ENCODE measurements at places on chromosomes 16 and 17. TPM values are rescaled to one million over a fixed set of nuclear protein-coding genes. Genes with fewer than 3 reads are reported as not detected.

SDK2 gene
- total RNA-seq = 0.46 TPM

ABCC1 gene
- 4.9 TPM for total RNA-seq

TBC1D28 gene
- total RNA-seq = not detected

ESRP2 gene
- total RNA-seq = 44.8 TPM

DNA sequence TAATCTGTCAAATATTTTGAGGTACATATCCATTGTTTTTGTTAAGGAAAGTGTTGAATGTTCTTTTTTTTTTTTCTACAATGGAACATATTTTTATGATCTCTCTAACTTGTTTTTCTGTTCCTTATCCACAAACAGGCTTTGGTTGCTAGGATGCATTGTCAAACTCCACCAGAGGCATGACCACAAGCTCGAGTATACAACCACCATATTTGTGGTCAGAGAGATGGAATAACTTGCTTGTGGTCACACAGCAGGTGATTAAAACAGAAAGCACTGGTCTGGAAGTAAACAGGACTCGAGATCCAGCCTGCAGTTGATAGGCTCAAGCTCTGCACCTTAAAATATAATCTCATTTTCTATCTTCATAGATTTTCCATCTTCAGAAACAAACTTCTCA lies 105.8 kb upstream of the ADAMTS18 start:
- H3K27ac ChIP-seq = no peak overlapping the region
- no peak overlapping the region for H3K4me3 ChIP-seq
- H3K36me3 ChIP-seq = no peaks in the 10 kb centered on the region
- DNase-seq = no peak
- H3K27me3 ChIP-seq = no peaks in the 10 kb centered on the region

DNA sequence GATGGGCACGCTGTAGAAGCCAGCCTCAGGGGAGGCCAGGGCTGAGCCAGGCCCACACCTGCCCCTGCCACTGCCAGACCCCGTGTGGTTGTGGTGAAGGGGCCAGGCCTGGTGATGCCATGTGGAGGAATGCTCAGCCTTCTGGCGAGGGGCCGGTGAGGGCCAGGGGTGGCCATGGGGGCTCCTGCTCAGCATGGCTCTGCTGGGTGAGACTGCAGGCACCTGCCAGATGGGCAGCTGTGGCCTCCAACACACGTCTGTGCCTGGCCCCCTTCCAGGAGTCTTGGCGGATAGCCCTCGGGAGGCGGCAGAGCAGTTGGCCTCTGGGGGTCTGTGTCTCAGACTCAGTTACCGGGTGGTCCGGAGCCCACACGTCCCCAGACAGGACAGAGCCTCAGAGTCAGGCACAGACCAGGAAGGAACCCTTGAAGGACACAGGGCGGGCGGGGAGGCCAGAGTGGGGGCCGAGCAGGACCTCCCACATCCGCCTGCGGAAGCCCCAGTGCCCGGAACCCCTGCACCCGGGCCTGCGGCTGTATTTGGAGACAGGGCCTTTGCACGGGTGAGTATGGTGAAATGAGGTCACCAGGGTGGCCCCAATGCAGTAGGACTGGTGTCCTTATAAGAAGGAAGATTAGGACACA lies 22.5 kb upstream of the CHMP6 start:
- no peak for DNase-seq
- no peak overlapping the region for H3K4me3 ChIP-seq
- no peaks in the 10 kb centered on the region for H3K36me3 ChIP-seq
- no peaks in the 10 kb centered on the region for H3K4me1 ChIP-seq
- H3K27me3 ChIP-seq = no peaks in the 10 kb centered on the region

GRCh38 chr16:48212033-48212432 lies 32.1 kb upstream of the LONP2 start:
- no peaks in the 10 kb centered on the region for H3K27me3 ChIP-seq
- peaks cover 14% of the 10 kb centered on the region for H3K4me1 ChIP-seq
- H3K4me3 ChIP-seq = no peak overlapping the region
- H3K36me3 ChIP-seq = no peaks in the 10 kb centered on the region

- no peaks in the 10 kb centered on the region for H3K4me1 ChIP-seq
- H3K4me3 ChIP-seq = peak overlapping the region; percentile 32
- no peak overlapping the region for H3K27ac ChIP-seq
- DNase-seq = no peak
Measured at GRCh38 chr17:62626719-62627218, 701 bp upstream of the MRC2 start.

DNA sequence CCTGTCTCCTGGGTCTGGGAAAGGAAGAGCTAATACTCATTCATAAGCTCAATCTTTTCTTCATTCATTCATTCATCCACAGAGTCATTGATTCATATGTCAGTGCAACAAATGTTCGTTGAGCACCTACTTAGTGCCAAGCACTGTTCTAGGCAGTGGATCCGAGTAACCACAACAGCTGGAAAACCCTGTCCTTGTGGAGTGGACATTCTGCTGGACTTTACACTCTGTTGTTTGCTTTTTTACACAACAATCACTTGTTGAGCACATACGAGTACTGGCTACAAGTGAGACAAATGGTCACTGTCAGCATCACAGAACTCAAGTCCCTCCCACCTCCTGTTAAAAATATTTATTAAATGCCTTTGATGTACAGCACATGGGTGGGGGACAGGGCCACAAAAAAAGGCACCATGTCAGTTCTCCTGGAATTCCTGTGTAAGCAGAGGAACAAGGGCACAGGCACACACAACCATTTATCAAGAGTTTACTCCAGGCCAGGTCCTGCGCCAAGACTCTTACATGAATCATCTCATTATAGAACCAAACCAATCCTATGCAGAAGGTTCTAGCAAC lies 46.9 kb downstream of the TEKT5 start:
- DNase-seq = no peak
- H3K27ac ChIP-seq = peak overlapping the region; percentile 81
- no peak overlapping the region for H3K4me3 ChIP-seq
- H3K27me3 ChIP-seq = no peaks in the 10 kb centered on the region

DNA sequence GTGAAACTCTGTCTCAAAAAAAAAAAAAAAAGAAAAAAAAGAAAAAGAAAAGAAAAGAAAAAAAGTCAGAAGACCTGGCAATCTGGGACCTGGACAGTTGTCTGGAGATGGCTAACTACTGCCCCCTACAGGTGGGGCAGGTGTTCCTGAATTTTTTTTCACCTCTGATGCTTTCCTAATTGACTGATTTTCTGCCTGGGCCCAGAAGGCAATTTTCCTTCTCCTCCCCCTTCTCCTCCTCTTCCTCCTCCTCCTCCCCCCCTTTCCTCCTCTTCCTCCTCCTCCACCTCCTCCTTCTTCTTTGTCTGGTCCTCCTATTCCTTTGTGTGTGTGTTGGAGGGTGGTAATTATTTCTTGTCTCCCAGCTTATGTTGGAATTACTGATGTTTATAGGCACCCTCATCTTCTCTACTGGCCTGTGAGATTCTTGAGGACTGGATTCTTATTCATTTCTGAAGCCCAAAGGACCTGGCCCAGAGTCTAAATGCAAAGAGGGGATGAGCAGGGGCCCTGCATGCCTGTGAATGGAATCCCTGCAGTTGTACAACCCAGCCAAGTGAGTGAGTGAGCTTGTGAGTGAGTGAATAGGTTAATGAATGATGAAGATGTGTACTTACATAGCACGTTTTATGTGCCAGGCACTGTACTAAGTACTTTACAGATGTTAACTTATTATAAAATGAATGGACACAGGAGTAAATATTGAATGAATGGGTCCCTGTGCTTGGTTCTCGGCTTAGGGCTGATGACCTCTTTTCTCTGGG lies 26.9 kb downstream of the IRX5 start:
- no peaks in the 10 kb centered on the region for H3K36me3 ChIP-seq
- no peaks in the 10 kb centered on the region for H3K27me3 ChIP-seq
- DNase-seq = no peak
- H3K4me1 ChIP-seq = no peaks in the 10 kb centered on the region
- H3K27ac ChIP-seq = no peak overlapping the region

DNA sequence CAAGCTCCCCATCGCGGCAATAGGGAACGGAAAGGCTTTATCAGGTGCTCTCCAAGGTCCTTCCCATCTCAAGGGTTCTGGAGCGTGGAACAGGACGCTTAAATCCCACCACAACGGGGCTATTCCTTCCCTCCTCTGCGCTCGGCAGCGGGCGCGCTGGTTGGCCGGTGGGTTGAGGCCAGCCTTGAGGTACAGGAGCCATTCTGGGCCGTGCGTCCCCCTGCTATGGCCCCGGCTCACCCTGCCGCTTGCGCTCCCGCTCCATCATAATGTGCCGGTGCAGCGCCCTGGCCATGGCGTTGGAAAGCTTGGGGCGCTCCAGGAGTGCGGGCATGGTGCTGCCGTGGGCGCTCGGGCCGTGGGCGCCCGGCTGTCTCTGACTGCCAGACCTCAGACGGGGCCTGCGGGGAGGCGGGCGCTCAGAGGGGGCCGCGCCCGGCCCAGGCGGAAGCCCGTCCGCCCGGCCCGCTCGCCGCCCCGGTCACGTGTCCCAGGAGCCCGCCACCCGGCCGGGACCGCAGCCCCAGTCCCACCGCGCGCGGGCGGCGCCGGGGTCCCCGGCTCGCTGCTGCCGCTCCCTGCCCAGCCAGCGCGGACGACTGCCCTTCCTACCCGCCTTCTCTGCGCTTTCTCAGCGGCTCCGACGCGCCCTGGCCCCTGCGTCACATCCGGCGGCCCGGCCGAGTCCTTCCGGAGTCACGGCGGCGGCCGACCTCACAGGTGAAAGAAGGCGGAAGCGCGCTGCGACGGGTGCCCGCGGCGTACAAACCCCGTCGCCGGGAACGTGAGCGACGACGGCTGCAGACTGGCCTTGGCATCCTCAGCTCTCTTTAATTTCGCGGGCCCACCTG lies at the start of gene GPS2:
Gene GPS2, minus strand, starts transcription at position 642 of the 851 bp plus-strand sequence. Its CDS starts 308 bp downstream, at position 334.
- peak within 1 kb of the TSS; percentile 91 for H3K27ac ChIP-seq
- peak; percentile 96 for DNase-seq
- H3K4me1 ChIP-seq = peaks cover 11% of the 10 kb centered on the region
- peaks cover 53% of the 10 kb centered on the region for H3K36me3 ChIP-seq
- H3K27me3 ChIP-seq = no peaks in the 10 kb centered on the region

DNA sequence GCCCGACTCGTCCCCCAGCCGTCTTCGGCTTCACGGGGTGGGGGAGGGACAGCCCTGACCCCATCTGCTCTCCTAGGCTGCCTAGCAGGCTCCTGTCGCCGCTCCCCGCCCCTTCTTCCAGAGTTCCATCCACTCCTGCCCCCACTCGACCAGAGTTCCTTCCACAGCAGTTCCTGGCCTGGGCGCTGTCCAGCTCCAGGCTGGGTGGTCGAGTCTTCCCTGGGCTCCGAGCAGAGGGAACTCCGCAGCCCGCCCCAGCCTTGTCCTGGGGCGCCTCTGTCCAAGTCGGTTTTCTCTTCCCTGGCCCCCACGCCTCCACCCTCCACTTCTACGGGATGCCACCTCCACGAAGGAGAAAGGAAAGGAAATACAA lies 1.4 kb downstream of the PYY start:
- H3K27ac ChIP-seq = no peak overlapping the region
- no peak for DNase-seq
- no peaks in the 10 kb centered on the region for H3K36me3 ChIP-seq
- H3K4me3 ChIP-seq = no peak overlapping the region
- H3K4me1 ChIP-seq = no peaks in the 10 kb centered on the region

DNA sequence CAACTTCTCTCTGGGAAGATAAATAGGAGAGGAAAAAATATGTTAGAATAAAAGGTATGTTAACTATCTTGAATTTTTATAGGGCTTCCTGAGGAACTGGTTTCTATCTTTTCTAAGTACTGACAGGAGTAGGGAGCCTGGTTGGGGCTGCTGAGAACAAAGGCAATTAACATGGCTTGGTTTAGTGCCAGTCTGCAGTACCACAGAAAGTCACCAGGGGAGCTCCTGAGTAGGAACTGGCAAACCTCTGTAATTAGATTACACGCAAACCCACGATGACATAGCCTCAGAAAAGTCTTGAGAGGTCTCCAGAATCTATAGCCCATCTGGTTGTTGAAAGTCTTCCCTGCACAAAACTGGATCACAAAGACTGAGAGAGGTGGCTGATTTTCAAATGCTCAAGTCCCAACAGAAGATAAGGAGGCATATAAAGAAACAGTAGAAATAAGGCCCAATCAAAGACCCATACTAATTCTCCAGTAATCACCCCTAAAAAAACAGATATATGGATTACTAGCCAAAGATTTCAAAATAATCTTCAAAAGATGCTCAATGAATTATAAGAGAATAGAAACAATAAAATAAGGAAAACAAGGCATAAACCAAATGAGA lies 11.7 kb upstream of the CNTNAP4 start:
- no peaks in the 10 kb centered on the region for H3K27me3 ChIP-seq
- H3K4me1 ChIP-seq = no peaks in the 10 kb centered on the region
- no peak overlapping the region for H3K27ac ChIP-seq
- no peak overlapping the region for H3K4me3 ChIP-seq

DNA sequence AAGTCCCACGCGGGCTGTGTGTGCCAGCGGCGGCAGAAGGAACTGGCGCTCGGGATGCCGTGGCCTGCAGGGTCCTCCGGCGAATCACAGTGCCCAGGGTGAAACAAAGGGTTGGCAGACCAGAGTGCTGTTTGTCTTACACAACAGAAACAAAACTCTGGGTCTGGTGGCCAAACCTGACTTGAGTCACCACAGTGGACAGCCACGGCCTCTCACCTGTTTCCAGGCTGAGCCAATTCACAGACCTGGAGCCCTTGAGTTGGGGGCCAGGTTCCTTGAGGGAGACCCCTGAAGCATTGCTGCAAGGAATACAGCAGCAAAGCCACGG lies 2.1 kb upstream of the CHMP6 start:
- H3K27me3 ChIP-seq = no peaks in the 10 kb centered on the region
- no peaks in the 10 kb centered on the region for H3K4me1 ChIP-seq
- no peak overlapping the region for H3K27ac ChIP-seq

DNA sequence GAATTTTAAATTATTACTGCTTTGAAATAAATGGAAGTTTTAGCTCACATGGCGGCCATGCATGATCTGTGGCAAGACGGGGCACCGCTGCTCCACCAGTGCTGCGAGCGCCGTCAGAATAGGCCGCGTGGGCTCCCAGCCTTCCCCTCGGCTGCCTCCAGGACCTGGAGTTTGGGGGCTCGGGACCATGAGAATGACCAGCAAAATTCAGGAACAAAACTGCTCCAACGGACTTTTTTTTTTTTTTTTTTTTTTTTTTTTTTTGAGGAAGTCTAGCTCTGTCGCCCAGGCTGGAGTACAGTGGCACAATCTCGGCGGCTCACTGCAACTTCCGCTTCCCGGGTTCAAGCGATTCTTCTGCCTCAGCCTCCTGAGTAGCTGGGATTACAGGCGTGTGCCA lies 38.3 kb upstream of the AKAP1 start:
- no peak overlapping the region for H3K4me3 ChIP-seq
- H3K36me3 ChIP-seq = no peaks in the 10 kb centered on the region
- no peak overlapping the region for H3K27ac ChIP-seq
- H3K27me3 ChIP-seq = no peaks in the 10 kb centered on the region
- DNase-seq = no peak

GRCh38 chr16:89171216-89172170 lies at the start of gene CDH15:
CDH15 (plus strand) TSS chr16:89171748; CDS start chr16:89171832, 84 bp downstream.
- no peak within 1 kb of the TSS for H3K27ac ChIP-seq
- H3K4me1 ChIP-seq = no peaks in the 10 kb centered on the region
- H3K4me3 ChIP-seq = no peak within 1 kb of the TSS
- DNase-seq = peak; percentile 89

GRCh38 chr17:50596191-50597037 lies 35.9 kb downstream of the CACNA1G start:
- no peaks in the 10 kb centered on the region for H3K4me1 ChIP-seq
- H3K27ac ChIP-seq = no peak overlapping the region
- no peaks in the 10 kb centered on the region for H3K36me3 ChIP-seq

- no peaks in the 10 kb centered on the region for H3K4me1 ChIP-seq
- H3K27ac ChIP-seq = no peak overlapping the region
- no peak for DNase-seq
- H3K27me3 ChIP-seq = no peaks in the 10 kb centered on the region
- no peaks in the 10 kb centered on the region for H3K36me3 ChIP-seq
- H3K4me3 ChIP-seq = no peak overlapping the region
Measured at GRCh38 chr17:65434878-65435277, 126.6 kb downstream of the AXIN2 start.
